H7 (cell line): ENCODE measurements at places on chromosomes 13 and 19. TPM values are rescaled to one million over a fixed set of nuclear protein-coding genes. Genes with fewer than 3 reads are reported as not detected.

The LHFPL6 gene
- total RNA-seq = 2.7 and 4.6 TPM in 2 replicates

The METTL21C gene
- not detected in 2 replicates for total RNA-seq

The PPM1N gene
- total RNA-seq = 4.0 and 9.2 TPM in 2 replicates

The ZNF610 gene
- 6.6 and 8.6 TPM in 2 replicates for total RNA-seq

The CBY2 gene
- 0.62 and 3.0 TPM in 2 replicates for total RNA-seq

The LGALS14 gene
- not detected in 2 replicates for total RNA-seq

The CYP2F1 gene
- total RNA-seq = 0.24 and 0.30 TPM in 2 replicates

The NLRP9 gene
- not detected in 2 replicates for total RNA-seq

The C2CD4C gene
- 9.2 and 13.9 TPM in 2 replicates for total RNA-seq

The NMRK2 gene
- total RNA-seq = 59.4 and 60.1 TPM in 2 replicates

The COX6B1 gene
- 500 and 605 TPM in 2 replicates for total RNA-seq

The PLEKHA4 gene
- total RNA-seq = 20.6 and 25.6 TPM in 2 replicates

The CLDND2 gene
- total RNA-seq = 0.89 and 1.2 TPM in 2 replicates

The TNFSF9 gene
- 1.3 and 2.6 TPM in 2 replicates for total RNA-seq

The ANGPTL4 gene
- total RNA-seq = 13.2 and 17.1 TPM in 2 replicates

The C19orf81 gene
- 7.8 and 8.0 TPM in 2 replicates for total RNA-seq

The ZNF358 gene
- total RNA-seq = 52.1 and 54.8 TPM in 2 replicates

The KLHL1 gene
- total RNA-seq = not detected in 2 replicates

The PIN1 gene
- total RNA-seq = 180 and 208 TPM in 2 replicates

The CYTH2 gene
- total RNA-seq = 42.9 and 51.3 TPM in 2 replicates

The PGLYRP2 gene
- not detected in 2 replicates for total RNA-seq

The TMPRSS9 gene
- total RNA-seq = 0.48 TPM in 1 of 2 replicates, not detected in the other

The LILRA1 gene
- not detected in 2 replicates for total RNA-seq

The C13orf46 gene
- not detected in 2 replicates for total RNA-seq
